Astrocyte of the cerebellum (primary cell): ENCODE measurements at places on chromosomes 1 and 21.

DNA sequence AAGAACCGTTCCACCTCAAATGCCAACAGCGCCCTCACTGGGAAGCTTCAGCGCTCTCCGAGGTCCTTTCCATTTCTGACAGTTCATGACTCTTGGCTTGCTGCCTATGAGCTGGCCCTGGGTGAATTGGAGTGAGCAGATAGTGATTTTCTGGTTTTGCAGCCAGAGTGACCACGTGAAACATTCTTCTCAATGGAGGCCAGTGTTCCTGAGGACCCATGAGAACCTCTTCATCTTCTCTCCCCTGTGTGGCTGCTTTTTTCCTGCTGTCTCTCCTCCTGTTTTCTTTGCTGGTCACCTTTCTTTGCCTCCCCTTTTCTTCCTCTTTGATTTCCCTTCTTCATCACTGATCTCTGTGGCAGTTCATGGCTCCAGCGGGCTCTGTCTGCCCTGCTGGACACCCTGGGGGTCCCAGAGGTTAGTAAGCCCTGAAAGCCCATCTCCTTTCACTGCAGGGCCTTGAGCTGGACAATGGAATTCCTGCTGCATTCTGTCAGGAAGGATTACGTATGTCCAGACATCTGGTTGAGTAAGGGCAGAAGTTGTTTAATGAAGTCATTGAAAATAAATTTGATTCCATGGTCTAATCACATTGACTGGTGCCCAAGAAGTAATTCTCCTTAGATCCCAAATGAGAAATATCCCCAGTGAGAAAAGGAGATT, 29.9 kb downstream of the VASH2 start:
- peak; percentile 34 for DNase-seq

- DNase-seq = no peak
Measured at GRCh38 chr1:210695026-210695425, 366.3 kb downstream of the HHAT start.

- no peak for DNase-seq
Measured at GRCh38 chr1:70768216-70768615, 279.4 kb downstream of the PTGER3 start.

DNA sequence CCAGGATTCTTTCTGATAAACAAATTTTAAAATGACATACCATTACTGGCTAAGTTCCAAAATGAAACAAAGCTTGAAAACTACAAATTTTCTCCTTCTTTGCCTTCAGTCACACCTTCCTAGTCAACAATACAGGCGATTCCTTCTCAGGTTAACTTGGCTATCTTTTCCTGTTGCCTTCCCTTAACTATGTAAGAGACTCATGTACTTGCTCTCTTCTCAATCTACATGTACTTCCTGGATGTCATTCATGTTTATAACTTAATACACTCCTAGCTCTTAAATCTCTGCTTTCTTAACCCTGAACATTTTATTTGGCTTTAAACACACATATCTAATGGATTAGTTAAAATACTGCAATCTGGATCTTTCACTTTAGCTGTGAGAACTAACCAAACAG, 97.0 kb downstream of the COQ8A start:
- no peak for DNase-seq

GRCh38 chr1:185759061-185759460, 24.9 kb downstream of the HMCN1 start:
- DNase-seq = no peak

DNA sequence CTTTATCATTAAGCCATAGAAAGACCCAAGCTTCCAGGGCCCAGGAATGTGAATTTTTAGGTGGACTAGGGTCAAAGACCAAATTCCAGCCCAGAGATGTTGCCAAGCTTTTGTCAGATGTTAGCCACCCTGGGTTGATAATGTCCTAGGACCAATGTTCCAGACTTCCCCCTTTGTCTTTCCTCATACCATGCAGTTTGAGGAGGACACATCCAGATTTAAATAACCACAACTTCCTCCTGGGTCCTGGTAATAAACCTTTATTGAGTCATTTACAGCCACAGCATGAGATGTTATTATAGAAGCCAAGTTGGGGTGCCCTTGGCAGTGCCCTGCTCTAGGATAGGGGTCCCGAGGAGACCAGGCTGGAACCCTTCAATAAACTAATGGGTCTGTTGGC, 5.9 kb downstream of the TNR start:
- no peak for DNase-seq

DNA sequence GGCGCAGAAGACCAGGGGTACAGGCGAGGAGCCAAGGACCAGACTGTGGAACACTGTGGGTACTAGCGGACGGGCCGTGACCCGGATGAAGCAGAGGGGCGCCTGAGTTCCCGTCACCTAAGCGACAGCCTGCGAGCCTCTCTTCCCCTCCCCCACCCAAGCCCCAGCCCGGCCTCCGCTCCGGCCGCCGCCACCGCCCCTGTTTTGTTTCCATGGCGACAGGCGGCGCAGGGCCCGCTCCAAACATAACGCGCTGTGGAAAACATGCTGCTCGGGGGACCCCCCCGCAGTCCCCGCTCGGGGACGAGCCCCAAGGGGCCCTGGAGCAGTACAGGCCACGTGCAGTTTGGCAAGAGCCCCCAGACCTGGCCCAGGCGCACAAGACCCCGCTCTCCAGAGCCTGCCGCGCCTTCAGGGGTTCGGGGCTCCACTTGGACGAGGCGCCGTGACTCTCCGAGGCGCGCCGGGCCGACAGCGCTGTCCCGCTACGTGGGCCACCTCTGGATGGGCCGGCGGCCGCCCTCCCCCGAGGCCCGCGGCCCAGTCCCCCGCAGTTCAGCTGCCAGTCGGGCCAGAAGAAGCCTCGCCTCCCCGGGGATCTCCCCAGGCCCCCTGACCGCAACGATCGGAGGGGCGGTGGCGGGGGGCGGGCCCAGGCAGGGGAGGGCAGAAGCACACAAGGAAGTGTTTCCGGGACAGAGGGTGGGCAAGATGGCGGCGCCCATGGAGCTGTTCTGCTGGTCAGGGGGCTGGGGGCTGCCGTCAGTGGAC, at the start of gene MTX1:
MTX1 (plus strand) TSS at position 155 of the 771 bp plus-strand sequence; CDS start at position 265, 110 bp downstream.
- no peak for DNase-seq

DNA sequence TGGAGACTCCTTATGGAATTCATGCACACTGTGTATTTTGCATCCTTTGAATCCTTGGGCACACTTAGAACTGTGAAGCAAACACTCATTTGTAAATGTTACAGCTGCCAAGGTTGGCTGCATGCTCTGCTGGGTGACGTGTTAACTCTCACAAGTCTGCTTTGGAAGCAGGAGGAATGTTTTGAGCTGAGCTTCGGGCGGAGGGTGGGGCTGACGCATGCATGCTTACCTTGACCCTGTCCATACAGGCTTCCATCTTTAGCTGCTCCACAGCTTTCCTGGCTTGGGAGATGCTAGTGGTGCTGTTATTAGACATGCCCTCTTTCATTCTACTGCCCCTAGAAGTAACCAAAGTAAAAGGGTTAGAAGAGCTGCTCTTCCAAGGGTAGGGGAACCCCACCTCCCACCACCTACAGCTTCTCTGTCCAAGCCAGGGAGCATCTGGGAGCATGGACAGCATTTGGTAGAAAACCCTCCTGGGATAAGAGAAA, 66.0 kb downstream of the GNG4 start:
- no peak for DNase-seq

DNA sequence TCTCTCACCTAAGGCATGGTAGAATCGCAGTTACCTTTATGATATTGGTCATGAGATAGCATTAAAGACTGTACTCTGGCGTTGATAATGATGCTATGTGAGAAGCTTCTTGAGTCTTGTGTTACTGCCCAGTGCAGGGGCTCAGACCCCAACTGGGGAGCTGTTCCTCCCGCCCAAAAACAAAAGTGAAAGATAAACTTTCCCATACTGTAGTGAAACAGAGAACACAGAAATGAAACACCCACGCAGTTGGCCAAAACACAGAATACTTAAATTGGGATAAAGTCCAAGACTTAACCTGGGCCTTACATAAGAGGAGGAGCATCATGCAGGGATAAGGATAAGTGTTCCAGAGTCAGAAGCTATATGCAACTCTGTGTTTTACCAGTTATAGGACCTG, 130.6 kb downstream of the HHIPL2 start:
- no peak for DNase-seq

DNA sequence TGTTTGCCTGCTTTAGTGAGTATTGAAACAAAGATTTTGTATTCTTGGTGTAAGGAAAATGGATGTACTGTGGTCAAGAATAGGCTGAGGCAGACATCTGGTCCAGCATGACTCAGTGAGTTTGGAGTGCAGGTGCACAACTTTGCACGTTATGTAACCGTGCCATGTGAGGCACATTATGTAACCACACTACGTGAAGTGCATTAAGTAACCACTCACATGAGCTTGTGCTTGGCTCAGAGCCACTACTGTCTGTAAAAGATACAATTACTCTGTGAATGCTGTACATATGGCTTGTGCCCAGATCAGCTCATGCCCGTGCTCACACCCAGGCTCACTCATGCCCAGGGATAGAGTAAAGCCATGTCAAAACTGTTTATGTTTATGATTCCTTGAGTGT, 216.8 kb downstream of the CTH start:
- DNase-seq = no peak
